ENCODE measurements at places on chromosomes 7 and 10.

DNA sequence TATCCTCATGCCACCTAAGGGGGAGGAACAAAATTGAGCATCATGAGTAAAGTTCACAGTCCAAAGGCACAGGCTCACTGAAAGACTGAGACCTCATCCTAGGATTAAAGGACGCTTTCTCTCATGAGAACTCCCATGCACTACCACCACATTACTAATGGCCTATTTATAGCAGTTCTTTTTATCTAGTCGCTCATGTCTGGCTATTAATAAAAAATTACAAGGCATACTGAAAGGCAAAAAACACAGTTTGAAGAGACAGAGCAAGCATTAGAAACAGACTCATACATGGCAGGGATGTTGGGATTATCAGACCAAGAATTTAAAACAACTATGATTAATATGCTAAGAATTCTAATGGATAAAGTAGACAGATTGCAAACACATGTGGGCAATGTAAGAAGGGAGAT, 46.0 kb upstream of the CDK13 start:
- no peak for DNase-seq

DNA sequence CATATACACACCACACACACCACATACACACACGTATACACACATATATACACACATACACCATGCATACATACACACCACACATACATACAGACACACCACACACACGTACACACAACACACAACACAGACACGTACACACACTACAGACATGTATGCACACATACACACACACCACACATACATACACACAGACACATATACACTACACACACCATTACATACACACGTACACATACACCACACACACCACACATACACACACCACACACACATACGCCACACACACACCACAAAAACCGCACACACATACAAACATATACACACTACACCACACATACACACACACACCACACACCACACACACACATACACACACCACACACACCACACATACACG, 161.8 kb upstream of the LANCL2 start:
- no peak for DNase-seq

DNA sequence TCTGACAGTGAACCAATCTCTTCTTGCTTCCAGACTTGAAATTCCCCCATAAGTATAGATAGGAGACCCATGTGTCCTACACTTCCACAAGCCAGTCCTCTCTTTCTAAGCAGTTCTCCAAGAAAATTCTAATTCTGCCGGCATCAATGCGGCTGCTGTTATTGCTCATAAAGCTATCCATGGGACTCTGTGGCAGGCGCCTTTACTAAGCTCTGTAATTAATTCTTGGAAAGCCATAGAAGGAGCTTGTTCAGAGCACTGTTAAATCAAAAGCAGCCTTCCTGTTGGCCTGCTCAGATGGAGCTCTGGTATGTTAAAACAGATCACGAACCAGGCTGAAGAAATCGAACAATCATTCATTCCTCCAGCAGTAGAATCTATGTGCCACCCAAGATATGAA, 244.3 kb upstream of the NFE2L3 start:
- no peak for DNase-seq

DNA sequence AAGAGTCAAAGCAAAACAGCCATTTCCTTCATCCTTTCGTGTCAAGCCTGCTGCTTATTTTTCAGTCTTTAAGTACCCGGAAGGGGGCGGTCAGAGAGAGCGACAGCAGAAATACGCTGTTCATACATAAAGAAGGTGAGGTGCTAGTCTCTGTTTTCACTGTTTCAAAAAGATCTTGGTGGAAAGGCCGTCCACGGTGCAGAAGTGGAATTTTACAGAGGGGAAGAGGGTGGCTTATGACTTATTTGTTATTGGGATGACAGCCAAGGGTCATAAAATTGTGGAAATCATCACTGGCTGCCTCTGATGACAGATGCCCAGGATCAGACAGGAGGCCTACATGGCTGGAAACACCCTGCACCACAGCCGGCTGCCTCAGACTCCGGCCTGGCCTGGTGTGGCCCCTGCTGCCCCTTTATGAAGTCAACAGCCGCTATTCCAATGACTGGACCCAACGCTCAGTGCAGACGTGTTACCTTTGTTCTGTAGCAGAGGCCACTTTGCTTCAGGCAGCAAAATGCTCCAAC, 57.0 kb downstream of the HIPK2 start:
- no peak for DNase-seq

GRCh38 chr10:112115781-112116385, 67.7 kb downstream of the GPAM start:
- no peak for DNase-seq

GRCh38 chr10:125659071-125659470, 23.9 kb downstream of the TEX36 start:
- no peak for DNase-seq

- no peak for DNase-seq
Observed at GRCh38 chr7:141624763-141625162, 73.6 kb downstream of the AGK start.

DNA sequence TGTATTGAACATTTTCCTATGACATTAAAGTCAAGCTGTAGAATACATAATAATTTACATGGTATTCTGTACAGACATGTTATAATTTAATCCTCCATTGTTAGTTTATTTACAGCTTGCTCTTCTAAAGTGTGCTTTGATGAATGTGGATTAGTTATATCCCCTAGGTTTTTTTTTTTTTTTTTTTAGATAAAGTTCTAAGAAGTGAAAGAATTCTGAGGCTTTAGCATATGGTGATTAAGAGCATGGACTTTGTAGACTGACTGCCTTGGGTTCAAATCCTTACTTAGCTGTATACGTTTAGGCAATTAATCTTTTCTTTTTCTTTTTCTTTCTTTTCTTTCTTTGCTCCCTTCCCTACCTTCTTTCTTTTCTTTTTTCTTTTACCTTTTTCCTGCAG, 44.9 kb downstream of the MKLN1 start:
- DNase-seq: peak; percentile 19

GRCh38 chr10:57798830-57799229, 468.9 kb downstream of the IPMK start:
- no peak for DNase-seq

- DNase-seq: no peak
Observed at GRCh38 chr7:99679032-99679399, 780 bp downstream of the CYP3A5 start.

- DNase-seq: no peak
Observed at GRCh38 chr10:126702181-126702580, 31.7 kb upstream of the C10orf90 start.

DNA sequence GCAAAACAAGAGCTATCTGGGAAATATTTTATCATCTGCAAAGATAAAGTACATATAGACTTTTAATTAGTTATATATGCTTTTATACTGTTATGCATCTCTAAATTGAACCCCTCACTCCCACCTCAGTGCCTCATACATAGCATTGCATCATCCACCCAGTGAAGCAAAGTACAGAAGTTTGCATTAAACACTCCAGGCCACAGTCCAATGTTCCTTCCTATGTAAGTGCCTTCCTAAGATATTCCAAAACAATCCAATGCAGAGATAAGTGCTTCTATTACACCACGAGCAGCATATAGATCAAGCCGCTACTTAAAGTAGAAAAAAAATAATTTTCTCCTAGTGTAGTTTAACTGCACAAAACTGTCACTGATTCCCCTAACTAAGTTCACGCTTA, 3.4 kb downstream of the CPXM2 start:
- DNase-seq: no peak

DNA sequence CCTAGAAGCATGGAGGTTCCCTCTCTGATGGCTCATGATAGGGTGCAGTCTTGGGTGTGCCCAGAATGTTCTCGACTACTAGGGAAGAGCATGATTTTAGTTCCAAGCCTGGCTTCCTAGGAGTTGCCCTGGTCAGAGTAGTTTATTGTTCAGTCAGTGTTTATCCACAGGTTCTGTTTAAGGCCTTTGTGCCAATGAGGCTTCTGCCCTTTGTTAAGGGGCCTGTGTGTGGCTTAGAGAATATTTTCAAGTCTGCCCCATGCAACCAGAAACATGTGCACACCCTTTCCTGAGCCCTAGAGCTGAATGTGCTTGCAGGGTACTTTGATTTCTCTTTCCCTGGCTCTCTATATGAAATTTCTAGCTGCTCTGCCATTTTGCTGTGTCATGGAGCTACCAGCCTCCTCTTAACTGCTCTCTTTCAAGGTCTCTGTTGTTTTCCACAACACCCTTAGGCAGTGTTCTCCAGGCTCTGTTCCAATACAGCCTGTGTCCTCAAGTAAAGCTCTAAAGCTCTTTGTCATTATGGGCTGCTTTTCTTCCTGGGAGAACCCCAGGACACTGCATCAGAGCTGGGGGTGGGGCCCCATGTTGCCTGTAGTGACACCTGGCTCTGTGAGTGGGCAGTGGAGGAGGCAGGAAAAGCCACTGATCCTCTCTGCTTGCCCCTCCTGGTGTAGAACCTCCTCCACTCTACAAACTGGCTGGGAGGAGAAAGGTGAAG, 34.1 kb upstream of the TSPAN33 start:
- DNase-seq: no peak

DNA sequence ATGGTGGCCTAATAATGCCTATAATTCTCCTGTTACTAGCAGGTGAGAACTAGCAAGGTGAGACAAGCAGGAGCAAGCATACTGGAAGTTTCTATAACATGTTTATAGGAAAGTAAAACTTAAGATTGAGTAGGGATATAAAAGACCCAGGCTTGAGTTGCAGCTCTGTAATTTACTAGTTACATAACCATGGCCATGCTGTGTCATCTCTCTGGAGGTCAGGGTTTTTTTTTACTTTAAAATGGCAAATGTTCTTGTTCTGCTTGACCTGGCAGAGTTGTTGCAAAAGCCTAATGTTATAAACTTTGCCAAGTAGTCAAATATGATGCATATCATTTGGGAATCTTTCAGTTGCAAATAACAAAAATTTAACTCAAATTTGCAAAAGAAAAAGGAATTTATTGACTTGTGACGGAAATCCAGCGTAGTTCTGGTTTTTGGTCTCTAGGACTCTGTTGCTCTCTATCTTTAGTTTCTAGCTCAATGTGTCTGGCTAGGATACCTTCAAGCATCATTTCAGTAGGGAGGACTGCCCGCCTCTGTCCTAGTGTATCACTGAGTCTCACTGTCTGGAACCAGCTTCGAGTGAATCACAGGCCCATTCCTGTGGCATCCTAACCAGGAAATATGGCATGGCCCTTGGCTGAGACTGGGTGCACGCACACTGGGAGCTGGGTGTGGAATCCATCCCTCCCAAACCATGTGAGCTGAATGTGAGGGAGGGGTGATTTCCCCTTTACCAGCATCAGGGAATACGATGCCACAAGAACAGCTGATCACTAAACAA, 67.9 kb downstream of the ADAM22 start:
- DNase-seq: no peak

DNA sequence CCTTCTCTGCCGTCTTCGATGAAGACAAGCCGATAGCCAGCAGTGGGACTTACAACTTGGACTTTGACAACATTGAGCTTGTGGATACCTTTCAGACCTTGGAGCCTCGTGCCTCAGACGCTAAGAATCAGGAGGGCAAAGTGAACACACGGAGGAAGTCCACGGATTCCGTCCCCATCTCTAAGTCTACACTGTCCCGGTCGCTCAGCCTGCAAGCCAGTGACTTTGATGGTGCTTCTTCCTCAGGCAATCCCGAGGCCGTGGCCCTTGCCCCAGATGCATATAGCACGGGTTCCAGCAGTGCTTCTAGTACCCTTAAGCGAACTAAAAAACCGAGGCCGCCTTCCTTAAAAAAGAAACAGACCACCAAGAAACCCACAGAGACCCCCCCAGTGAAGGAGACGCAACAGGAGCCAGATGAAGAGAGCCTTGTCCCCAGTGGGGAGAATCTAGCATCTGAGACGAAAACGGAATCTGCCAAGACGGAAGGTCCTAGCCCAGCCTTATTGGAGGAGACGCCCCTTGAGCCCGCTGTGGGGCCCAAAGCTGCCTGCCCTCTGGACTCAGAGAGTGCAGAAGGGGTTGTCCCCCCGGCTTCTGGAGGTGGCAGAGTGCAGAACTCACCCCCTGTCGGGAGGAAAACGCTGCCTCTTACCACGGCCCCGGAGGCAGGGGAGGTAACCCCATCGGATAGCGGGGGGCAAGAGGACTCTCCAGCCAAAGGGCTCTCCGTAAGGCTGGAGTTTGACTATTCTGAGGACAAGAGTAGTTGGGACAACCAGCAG, 60.4 kb upstream of the BTBD16 start:
- DNase-seq: no peak

DNA sequence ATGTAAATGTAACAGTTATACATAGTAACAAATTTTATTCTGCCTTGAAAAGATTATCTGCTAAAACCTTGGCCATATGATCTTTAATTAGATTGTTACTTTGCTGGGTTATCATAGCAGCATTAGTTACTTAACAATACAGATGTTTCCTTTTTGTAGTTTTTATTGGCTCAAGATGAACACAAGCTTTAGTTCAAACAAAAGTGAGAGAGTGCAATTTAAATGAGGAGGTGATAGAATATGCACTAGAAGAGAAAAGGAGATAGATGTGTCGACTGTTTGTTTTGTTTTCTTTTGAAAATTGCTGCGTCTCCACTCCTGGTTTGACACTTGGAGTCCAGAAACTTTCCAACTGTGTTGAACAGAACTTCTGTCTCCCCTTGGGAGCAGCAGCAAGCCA, 91.4 kb upstream of the CAV2 start:
- no peak for DNase-seq
